ENCODE measurements at places on chromosomes 5 and 9. TPM values are rescaled to one million over a fixed set of nuclear protein-coding genes. Genes with fewer than 3 reads are reported as not detected.

The IFNK gene
- not detected for total RNA-seq

The GRHPR gene
- total RNA-seq, result 335 TPM

The CDO1 gene
- 27.1 TPM for total RNA-seq

The MAP1B gene
- 258 TPM for total RNA-seq

The GRIN3A gene
- total RNA-seq, result not detected

The TMEM252 gene
- total RNA-seq, result not detected

The RUFY1 gene
- 19.4 TPM for total RNA-seq

The EPB41L4B gene
- total RNA-seq, result 2.0 TPM

The TMEM174 gene
- not detected for total RNA-seq

Measured in cardiac muscle cell (in vitro differentiated cells and primary cell).